ENCODE measurements at places on chromosomes 2 and 18.

DNA sequence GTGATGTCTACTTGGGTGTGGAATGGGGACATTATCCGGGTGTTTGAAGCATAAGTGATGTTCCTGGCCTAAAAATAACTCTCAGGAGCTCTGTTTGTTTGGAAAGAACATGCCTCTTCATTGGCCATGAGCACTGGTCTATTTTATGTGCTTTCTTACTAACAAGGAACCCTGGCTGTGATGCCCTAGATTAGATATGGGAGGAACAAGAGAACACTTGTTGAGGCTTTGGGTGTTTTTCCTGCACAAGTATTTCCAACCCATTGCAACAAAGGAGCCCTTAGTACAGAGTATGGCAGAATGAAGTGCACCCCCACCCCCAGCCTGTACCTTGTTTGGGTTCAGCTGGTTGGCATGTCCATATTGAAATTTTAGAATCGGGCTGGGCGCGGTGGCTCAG lies 95.9 kb downstream of the SLC4A3 start:
- DNase-seq: no peak

GRCh38 chr18:55657572-55658331 lies 69.8 kb upstream of the TCF4 start:
- DNase-seq: no peak

- no peak for DNase-seq
These were observed 227.8 kb downstream of the BCL2 start for GRCh38 chr18:63091671-63092364.

- DNase-seq: no peak
These were observed 73.9 kb downstream of the NEDD4L start for GRCh38 chr18:58117786-58118403.

- DNase-seq: peak; percentile 46
These were observed 35.7 kb downstream of the CDC42EP3 start for GRCh38 chr2:37635504-37636380.

GRCh38 chr2:236168110-236169080 lies at the start of gene GBX2:
Gene GBX2, minus strand, starts transcription at chr2:236168386. Its CDS starts 415 bp downstream, at chr2:236167971.
- DNase-seq: no peak

DNA sequence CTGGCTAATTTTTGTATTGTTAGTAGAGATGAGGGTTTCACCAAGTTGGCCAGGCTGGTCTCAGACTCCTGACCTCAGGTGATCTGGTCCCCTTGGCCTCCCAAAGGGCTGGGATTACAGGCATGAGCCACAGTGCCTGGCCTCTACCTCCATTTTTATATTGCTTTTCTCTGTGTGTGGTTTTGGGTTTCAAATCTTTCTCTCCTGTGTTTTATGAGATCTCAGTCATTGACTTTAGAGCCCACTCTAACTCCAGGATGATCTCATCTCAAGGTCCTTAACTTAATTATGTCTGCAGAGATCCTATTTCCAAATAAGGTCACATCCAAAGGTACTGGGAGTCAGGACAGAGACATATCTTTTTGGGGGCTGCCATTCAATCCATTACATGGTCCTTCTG lies 24.7 kb downstream of the ARL4C start:
- DNase-seq: no peak

- DNase-seq: no peak
These were observed 47.4 kb downstream of the ARHGAP15 start for GRCh38 chr2:143176606-143177005.

GRCh38 chr18:46343931-46344372 lies 239.8 kb downstream of the HAUS1 start:
- DNase-seq: no peak

GRCh38 chr2:53690876-53691275 lies 76.7 kb upstream of the CHAC2 start:
- DNase-seq: no peak

DNA sequence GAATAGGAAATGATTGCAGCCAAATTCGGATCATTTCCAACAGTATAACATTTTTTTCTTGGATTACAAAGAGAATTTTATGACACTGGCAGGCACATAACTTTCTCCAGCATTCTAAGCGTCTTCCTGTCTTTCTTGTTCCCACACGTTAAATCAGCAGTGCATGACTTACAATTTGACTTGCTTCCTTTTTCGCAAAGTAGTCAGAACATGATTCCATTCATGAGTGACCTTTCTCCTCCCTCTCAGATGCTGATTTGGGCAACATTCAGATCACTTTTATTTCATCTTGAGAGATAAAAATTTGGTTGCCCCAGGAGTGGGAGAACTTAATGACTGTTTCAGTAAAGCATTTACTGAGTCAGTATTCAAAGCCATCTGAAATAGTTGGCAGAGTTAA lies 858.7 kb upstream of the ACVR2A start:
- DNase-seq: no peak

- no peak for DNase-seq
These were observed 45.8 kb upstream of the RBM44 start for GRCh38 chr2:237752761-237753165.

- no peak for DNase-seq
These were observed 174.8 kb upstream of the ARL4C start for GRCh38 chr2:234671716-234672115.

DNA sequence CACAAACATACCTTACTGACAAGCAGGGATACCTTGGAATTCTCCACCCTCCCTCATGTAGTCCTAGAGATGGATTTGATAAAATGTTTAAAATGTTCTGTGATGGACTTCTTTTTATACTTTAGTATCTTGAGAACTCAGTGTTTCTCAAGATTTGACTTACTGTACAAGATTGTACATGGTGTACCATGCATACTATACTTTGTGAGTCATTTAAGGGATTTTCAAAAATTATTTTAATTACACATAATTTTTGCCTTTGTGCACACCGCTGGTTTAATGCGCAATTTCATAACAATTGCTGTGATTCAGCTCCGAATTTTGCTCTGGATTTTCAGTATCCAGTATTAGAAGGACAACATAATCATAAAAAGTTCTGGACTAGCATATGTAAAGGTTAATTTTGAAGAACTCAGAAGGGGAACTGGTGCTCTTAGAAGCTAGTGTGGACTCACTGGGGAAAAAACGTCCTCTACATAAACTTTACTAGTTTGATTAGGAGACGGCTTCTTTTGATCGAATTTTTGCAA lies 78.6 kb upstream of the ACSL3 start:
- no peak for DNase-seq

DNA sequence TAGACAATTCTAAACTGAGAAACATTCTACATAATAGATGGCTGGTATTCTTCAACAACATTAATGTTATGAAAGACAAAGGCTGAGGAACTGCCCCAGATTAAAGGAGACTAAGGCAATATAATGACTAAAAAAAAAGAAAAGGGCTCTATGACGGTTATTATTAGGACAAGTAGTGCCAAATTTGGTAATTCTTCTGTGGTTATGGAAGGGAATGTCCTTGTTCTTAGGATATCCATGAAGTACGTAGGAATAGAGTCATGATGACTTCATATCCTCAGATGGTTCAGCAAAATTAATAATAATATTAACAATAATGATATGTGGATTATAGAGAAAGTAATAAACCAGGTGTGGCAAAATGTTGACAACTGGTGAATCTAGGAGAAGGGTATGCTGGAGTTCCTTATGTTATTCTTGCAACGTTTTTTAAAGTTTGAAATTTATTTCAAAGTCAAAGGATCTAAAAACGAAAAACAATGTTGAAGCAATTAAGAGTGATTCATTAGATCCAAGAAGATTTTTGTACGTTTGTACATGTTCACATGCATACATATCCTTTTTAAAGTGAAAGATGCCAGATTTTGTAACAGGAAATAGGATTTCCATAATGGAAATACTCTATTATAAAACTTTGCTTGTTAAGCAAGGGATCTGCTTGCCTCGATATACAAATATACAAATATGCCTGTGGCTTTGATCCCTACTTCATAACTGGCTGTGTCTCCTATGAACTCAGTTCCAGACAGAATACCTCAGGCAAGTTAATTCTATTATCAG lies 27.7 kb upstream of the STRN start:
- DNase-seq: no peak

- DNase-seq: peak; percentile 28
These were observed at the start of gene ADCY3 for GRCh38 chr2:24920098-24920808. Gene ADCY3, minus strand, starts transcription at chr2:24920237. Its CDS starts 1,250 bp downstream, at chr2:24918987.

DNA sequence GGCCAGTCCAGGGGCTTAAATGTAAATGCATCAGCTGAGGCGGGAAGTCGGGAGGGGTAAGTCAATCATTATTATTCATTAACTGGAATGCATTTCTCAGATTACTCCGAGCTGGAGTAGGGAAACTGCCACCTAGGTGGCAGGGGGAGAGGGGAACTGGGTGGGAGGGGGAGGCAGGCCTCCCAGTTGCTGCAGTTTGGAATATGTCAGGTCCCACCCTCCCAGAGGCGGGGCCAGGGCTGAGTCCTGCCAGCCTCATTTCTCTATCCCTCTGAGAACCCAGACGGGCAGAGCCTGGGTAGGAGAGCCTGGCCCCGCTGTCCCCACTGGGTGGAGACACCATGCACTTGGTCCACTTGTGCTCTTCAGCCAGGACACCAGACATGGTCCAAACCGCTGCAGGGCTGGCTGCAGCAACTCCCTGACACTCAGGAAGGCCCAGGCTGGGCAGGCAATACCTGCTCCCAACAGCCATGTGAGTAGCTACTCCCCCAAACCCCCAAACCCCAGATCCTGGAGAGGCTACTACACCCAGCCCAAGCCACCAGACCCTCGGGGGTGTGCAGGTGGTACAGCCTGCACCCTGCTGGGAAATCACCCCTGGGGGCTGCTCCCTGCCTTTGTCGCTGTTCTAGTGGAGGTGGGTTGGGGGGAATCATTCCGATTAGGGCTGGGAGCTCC lies at the start of gene GPBAR1:
Gene GPBAR1 (plus strand): TSS at position 274 of the 681 bp plus-strand sequence. CDS start 1,710 bp downstream, outside the sequence.
- DNase-seq: no peak

GRCh38 chr2:28716265-28716865 lies 35.3 kb upstream of the PPP1CB start:
- no peak for DNase-seq

GRCh38 chr2:104164721-104165252 lies 689.1 kb upstream of the POU3F3 start:
- DNase-seq: no peak

DNA sequence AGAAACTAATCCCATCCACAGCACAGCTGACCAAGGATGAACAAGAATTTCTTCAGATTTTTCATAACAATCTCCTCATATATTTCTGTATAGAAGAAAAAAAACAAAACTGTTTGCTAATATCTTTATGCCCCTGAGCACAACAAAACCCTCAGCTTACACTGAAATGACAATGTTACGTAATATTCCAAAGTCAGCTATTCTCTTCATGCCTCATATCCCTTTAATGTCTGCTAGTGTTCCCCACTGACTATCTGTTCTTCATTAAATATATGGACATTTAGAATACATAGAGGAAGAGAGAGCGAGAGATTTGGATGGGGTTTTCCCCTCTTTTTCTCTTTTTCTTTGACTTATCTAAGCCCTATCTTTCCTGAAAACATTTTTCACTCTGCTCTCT lies 87.9 kb upstream of the GULP1 start:
- no peak for DNase-seq

DNA sequence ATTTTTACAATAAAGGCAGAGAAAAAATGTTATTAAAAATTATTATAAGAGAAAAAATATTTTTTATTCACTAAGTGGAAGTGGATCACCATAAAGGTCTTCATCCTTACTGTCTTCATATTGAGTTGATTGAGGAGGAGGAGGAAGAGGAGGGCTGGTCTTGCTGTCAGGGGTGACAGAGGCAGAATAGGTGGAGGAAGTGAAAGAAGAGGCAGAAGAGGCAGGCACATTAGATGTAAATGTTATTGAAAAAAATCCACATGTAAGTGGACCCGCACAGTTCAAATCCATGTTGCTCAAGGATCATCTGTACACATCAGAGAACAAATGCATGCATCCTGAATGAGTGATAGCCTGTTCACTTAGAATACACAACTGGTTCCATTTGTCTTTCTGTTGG lies 6.4 kb upstream of the SPATS2L start:
- no peak for DNase-seq

- DNase-seq: no peak
These were observed 519.3 kb upstream of the SOX11 start for GRCh38 chr2:5172923-5173322.

DNA sequence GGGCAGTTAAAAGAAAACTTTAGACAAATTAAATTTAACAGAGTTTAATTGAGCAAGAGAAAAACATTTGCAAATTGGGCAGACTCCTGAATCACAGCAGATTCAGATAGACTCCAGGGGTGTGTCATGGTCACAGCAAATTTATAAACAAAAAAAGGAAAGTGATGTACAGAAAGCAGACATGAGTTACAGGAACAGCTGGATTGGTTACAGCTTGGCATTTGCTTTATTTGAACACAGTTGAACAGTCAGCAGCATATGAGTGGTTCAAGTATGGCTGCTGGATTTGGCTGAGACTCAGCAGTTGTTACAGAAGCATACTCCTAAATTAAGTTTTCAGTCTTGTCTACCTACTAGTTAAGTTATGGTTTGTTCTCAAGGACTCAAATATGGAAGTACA lies 82.3 kb upstream of the NYAP2 start:
- no peak for DNase-seq

- peak; percentile 81 for DNase-seq
These were observed at the start of gene LBH for GRCh38 chr2:30231212-30231995. Gene LBH, plus strand, starts transcription at chr2:30231534. Its CDS starts 205 bp downstream, at chr2:30231739.

- no peak for DNase-seq
These were observed 3.6 kb upstream of the SH2D6 start for GRCh38 chr2:85414761-85415553.

- no peak for DNase-seq
These were observed 388.6 kb upstream of the TNP1 start for GRCh38 chr2:217248312-217248935.

GRCh38 chr2:200761266-200761665 lies 50.4 kb upstream of the BZW1 start:
- no peak for DNase-seq

DNA sequence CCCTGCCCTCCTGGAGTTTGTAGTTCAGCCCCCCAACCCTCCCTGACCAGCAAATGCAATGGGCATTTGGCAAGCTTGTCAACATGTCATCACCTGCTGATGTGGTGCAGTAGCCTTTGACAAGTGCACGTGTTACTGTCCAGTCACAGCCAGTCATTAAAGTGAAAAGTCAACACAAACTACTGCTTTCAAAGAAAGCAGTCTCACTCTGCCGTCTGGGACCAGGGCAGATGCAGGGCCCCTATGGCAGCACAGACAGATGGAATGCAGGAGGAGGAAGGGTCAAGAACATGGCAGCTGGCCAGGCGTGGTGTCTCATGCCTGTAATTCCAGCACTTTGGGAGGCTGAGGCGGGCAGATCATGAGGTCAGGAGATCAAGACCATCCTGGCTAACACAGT lies 222.4 kb upstream of the OSR1 start:
- DNase-seq: no peak

GRCh38 chr2:60447943-60448342 lies 105.5 kb downstream of the BCL11A start:
- DNase-seq: no peak

- DNase-seq: no peak
These were observed 3.0 kb upstream of the CHMP3 start for GRCh38 chr2:86566158-86566820.

DNA sequence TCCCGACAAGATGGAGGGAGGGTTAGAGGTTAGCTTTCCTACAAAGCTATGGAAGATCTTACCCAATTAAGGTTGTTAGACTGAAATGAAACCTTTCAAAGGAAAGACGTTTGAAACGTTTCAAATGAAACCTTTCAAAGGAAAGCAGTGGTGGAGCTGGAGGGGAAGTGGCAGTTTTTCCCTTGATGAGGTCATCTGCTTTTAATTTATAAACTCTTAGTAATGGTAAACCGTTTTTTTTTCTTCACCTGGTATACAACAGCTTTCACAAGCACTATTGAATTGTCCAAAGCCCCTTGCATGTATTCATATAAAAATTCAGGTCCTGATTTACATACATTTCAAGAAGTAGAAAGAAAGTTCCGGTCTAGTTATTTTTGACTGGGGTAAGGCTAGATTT lies 7.4 kb downstream of the PMAIP1 start:
- no peak for DNase-seq

GRCh38 chr2:44789446-44789845 lies 152.1 kb upstream of the SIX3 start:
- no peak for DNase-seq

GRCh38 chr2:8659092-8659734 lies 22.6 kb upstream of the ID2 start:
- DNase-seq: no peak

Data from stimulated activated CD8-positive, alpha-beta memory T cell treated with anti-CD3 and anti-CD28 coated beads, Interleukin-2, amount 100 ng/mL, for 1 hour (primary cell).